ENCODE measurements at places on chromosomes 16 and 17.

GRCh38 chr17:14302091-14302430 lies 1.2 kb downstream of the HS3ST3B1 start:
- DNase-seq: peak; percentile 38

- no peak for DNase-seq
Observed at GRCh38 chr16:51390877-51391276, 239.8 kb upstream of the SALL1 start.

- no peak for DNase-seq
Observed at GRCh38 chr16:29975134-29975538, 1.5 kb downstream of the TAOK2 start.

GRCh38 chr16:48498769-48499631 lies 111.0 kb downstream of the N4BP1 start:
- DNase-seq: no peak

GRCh38 chr16:15553313-15554088 lies 89.5 kb downstream of the MARF1 start:
- no peak for DNase-seq

- DNase-seq: no peak
Observed at GRCh38 chr16:87033541-87034300, 283.5 kb downstream of the C16orf95 start.

Measured in inflammatory macrophage (primary cell).